Activated naive CD8-positive, alpha-beta T cell treated with anti-CD3 and anti-CD28 coated beads, Interleukin-2, amount 10 ng/mL, durations not matched to agents 7 days and 5 days (primary cell): ENCODE measurements at places on chromosomes 11 and 22. TPM values are rescaled to one million over a fixed set of nuclear protein-coding genes. Genes with fewer than 3 reads are reported as not detected.

- H3K4me1 ChIP-seq = peaks cover 9% of the 10 kb centered on the region
- H3K36me3 ChIP-seq = peaks cover 10% of the 10 kb centered on the region
- H3K4me3 ChIP-seq = no peak overlapping the region
- no peaks in the 10 kb centered on the region for H3K27me3 ChIP-seq
- no peak overlapping the region for H3K27ac ChIP-seq
- no peak for DNase-seq
Observed at GRCh38 chr11:63504933-63505586, 824 bp upstream of the LGALS12 start.

DNA sequence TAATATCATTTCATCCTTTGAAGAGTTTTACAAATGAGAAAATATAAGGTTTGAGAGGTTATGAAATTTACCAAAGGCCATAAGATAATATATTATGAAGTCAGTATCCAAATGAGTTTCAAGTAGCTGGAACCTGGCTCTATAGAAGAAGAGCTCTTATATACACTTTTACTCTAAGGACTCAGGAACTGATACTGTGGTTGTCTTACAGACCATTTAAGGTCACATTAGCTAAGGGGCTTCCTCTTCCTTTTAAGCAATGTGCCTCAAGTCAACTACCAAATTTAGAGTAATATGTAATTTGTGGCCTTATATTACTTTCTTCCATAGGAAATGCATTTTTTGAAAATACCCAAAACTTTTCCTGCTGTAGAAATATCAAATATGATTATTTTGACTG, 369.3 kb downstream of the DLG2 start:
- no peaks in the 10 kb centered on the region for H3K36me3 ChIP-seq
- H3K4me3 ChIP-seq = no peak overlapping the region
- H3K27ac ChIP-seq = no peak overlapping the region

- H3K27me3 ChIP-seq = no peaks in the 10 kb centered on the region
- no peak overlapping the region for H3K27ac ChIP-seq
- H3K4me3 ChIP-seq = no peak overlapping the region
- no peaks in the 10 kb centered on the region for H3K36me3 ChIP-seq
Observed at GRCh38 chr22:19615001-19615461, 90.8 kb upstream of the CLDN5 start.

DNA sequence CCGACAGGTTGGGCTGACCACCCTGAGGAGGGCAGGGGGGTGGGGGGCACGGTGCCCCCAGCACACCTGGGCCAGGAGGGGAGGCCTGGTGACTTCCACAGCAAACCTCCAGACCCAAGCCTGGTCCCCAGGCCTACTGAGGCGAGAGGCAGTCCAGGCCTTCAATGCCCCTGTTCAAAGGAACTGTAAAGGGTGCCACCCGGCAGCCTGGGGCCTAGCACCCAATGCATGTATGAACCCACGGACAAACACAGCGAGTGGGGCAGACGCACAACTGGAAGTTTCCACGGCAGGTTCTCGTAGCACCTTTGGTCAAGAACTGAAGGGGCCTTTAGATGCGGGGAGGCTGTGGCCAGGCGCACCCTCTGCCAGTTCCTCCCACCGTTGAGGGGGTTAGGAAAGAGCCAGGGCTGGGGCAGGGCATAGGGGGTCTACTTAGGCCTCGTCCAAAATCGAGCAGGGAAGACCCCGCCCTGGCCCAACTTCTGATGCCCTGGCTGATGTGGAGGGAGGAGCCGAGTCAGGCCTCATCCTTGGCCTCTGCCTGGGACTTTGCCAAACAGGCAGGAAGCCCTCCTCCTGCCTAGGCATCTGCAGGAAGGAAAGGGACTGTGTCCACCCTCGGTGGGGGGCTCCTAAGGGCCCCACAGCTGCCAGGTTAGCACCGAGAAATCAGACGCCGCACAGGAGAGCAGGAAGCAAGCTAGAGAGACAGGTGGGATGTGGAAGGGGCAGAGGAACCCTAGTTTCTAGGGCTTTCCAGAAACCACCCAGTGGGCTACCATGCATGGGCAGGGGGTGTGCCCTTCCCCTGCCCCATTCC, 6.6 kb downstream of the CBX6 start:
- H3K4me3 ChIP-seq = no peak overlapping the region
- H3K27me3 ChIP-seq = no peaks in the 10 kb centered on the region
- peak; percentile 25 for DNase-seq
- H3K36me3 ChIP-seq = no peaks in the 10 kb centered on the region

- no peak for DNase-seq
- peaks cover 23% of the 10 kb centered on the region for H3K36me3 ChIP-seq
- H3K4me3 ChIP-seq = no peak overlapping the region
- H3K4me1 ChIP-seq = no peaks in the 10 kb centered on the region
- no peaks in the 10 kb centered on the region for H3K27me3 ChIP-seq
Observed at GRCh38 chr22:46350646-46351045, 15.1 kb downstream of the TRMU start.

GRCh38 chr11:117465236-117465997, 137.8 kb downstream of the CEP164 start:
- H3K36me3 ChIP-seq = no peaks in the 10 kb centered on the region
- no peaks in the 10 kb centered on the region for H3K27me3 ChIP-seq
- no peak for DNase-seq
- H3K4me1 ChIP-seq = no peaks in the 10 kb centered on the region
- no peak overlapping the region for H3K27ac ChIP-seq

GRCh38 chr11:40274017-40274416, 1185.4 kb downstream of the LRRC4C start:
- no peaks in the 10 kb centered on the region for H3K27me3 ChIP-seq
- no peak overlapping the region for H3K4me3 ChIP-seq
- DNase-seq = no peak
- no peaks in the 10 kb centered on the region for H3K4me1 ChIP-seq

DNA sequence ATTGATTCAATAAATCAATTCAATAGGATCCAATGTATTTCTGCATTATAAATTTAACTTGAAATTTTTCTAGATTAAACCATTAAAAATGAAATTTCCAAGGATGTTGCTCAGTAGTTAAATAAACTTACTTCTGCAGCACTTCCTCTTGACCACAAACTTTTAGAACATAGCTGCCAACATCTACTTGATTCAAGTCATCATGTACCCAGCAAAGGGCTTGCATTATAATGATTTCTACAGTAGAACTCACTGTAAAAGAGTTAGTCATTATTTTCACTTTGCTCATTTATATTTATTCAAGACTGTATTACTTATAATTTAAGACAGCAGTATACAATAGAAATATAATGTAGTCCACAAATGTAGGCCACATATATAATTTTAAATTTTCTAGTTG, 59.2 kb downstream of the PIK3C2A start:
- no peak overlapping the region for H3K4me3 ChIP-seq
- no peaks in the 10 kb centered on the region for H3K4me1 ChIP-seq

GRCh38 chr11:126658306-126659056, 303.0 kb downstream of the ST3GAL4 start:
- no peak overlapping the region for H3K27ac ChIP-seq
- H3K4me3 ChIP-seq = no peak overlapping the region
- no peaks in the 10 kb centered on the region for H3K36me3 ChIP-seq
- DNase-seq = no peak
- peaks cover 8% of the 10 kb centered on the region for H3K27me3 ChIP-seq
- no peaks in the 10 kb centered on the region for H3K4me1 ChIP-seq

Gene C11orf21
- 55.3 TPM for total RNA-seq

Gene CRYBA4
- not detected for total RNA-seq

DNA sequence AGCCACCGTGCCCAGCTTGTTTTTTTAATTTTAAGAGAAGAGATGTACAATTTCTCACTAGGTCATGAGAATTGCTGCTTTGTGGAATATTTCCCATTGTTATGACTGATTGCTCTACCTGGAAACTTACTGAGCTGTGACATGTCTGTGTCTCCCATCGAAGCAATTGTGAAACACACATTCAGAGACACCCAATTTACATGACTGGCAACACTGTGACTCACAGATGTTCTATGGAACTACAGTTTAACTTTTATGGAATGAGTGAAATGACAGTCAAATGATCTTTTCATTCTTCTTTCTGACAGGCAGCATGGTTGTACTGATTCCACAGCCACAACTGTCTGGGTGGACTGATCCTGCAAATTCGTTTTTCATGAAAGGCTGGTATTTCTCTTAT, 32.3 kb downstream of the ELF5 start:
- H3K36me3 ChIP-seq = no peaks in the 10 kb centered on the region
- H3K4me1 ChIP-seq = no peaks in the 10 kb centered on the region

DNA sequence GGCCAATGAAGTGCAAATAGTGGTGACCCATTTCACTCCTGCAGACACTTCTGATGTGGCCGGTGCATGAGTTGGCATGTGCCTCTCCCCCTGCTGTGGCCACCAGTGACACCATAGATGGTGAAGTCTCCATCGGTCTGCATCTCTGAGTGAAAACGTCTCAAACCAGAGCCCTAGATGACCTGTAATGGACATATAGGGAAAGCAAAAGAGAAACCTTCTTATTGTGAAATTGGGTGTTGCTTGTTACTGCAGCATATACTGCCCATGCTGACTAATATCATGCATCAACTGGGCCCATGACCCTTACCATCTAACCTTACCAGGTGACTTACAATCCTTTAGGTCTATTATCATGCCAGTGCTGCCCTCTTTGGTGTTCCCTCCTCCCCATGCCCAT, 11.7 kb upstream of the VPS37C start:
- DNase-seq = no peak
- H3K27me3 ChIP-seq = peaks cover 3% of the 10 kb centered on the region
- H3K4me1 ChIP-seq = peaks cover 14% of the 10 kb centered on the region
- no peak overlapping the region for H3K4me3 ChIP-seq
- peaks cover 4% of the 10 kb centered on the region for H3K36me3 ChIP-seq
